ENCODE measurements at places on chromosomes 5 and 9.

GRCh38 chr5:37846786-37847310, 7.0 kb upstream of the GDNF start:
- DNase-seq: peak; percentile 91

DNA sequence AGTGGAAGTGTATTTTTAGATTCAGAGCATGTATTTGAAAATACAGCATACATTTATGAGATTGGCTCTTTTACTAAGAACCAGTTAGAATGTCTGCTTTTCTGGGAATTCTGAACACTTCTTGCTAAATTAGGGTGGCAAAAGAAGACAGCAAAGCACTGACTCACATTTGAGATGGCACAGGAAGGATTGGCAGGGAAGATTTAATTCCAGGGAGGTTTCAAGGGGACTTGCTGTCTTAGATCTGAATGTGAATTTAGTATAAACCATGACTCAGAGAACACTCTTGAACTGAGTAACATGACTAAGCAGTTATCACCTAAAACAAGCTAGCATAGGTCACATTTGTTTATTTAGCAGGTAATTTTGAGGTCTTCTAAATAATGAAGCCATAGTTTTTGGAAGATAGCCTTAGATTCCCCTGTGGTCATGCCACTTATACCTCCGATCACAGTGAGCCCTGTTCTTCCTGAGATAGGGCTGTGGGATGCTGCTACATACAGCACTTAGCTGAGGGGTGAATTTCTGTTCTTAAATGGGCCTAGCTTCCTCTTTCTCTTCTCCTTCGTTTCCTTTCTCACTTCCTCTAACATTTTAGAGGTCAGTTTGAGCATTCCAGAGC, 173.8 kb downstream of the PCSK1 start:
- DNase-seq: peak; percentile 25

- DNase-seq: peak; percentile 89
Observed at GRCh38 chr5:34929720-34930461, 532 bp downstream of the DNAJC21 start.

DNA sequence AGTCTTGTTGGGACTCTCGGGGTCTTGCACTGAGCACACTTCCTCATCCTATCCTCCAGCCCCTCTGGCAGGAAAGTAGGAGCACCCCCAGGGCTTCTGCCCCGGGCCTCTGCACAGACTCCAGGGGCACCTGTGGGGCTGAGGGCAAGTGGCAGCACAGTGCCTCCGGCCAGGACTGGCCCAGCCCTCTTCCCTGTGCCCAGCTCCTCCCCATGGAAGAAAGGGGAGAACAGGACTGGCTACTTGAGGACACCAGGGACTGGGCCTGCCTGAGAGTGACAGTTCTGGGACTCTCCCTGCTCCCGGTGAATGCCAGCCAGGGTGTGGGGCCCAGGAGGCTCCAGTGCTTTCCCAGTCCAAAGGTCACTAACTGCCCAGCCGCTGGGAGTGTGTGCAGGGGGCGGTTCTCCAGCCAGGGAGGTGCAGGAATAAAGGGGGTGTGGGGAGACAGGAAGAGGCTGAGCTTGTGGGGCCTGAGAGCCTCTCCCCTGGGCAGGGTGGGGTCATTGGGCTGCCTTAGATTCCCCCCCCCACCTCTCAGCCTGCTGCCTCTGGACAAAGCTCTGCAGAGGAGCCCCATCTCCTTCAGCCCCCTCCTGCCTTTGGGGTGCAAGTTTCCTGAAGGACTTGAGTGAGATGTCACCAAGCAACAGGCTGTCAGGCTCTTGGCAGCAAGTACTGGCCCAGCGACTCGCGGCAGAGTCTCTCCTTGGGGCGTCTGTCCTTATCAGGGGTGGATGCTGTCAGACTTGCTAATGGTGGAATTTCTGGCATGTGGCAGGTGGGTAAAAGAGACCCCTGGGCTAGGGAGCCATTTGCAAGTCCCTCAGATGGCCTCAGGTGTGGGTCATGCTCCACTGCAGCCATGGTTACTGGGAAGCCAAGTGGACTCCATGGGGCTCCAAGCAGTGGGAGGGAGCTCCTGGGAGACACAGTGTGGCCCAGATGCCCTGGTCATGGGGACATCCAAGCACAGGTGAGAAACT, 19.1 kb upstream of the JADE2 start:
- peak; percentile 66 for DNase-seq

- DNase-seq: no peak
Observed at GRCh38 chr9:127974769-127975261, 6.0 kb downstream of the EEIG1 start.

DNA sequence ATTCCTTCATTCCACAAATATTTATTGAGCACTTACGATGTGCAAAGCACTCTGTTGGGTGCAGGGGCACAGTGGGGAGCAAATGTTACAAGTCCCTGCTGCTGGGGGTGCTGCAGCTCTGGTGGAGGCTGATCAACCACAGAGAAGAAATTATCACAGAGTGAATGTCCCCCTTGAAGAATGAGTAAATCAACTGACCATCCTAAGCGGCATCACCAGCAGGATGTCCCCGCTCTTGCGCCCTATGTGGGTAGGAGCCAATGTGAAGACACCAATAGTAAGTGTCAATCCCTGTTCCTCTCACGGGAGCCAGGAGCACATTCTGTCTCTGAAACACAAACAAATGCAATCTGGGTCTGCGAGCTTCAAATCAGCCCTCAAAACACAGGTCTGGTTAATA, 47.4 kb upstream of the TBC1D9B start:
- DNase-seq: no peak

GRCh38 chr9:131673531-131673930, 66.3 kb downstream of the RAPGEF1 start:
- no peak for DNase-seq

DNA sequence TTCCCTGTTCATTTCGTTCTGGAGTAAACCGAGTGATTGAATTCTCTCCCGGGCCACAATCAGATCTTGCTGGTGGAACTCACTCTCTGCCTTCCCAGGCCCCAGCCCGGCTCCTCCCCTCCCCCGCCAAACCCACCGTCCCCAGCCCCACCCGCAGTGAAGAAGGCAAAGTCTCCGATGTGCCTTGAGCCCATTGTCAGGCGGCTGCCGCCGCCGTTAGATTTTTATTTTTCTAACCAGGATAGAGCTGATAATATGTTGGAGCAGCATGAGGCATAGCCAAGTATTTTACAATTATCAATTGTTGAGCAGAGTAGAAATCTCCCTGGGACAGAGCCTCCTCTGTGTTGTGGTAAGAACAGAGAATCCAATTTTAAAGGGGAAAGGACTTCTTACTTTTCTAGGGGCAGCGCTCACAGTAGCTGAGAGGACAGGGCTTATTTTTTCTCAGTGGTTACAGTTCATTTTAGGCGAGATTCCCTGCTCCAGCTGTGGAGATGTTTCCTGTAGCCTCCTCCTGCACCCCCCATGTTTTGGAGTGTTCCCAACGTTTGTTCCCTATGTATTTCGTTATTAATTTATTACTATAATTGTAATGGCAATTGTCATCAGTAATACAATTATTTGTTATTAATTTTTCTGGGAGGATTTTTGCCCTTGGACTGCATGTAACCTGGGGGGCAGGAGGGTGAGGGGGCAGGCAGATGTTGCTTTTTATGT, 1.3 kb downstream of the PSAT1 start:
- peak; percentile 59 for DNase-seq

DNA sequence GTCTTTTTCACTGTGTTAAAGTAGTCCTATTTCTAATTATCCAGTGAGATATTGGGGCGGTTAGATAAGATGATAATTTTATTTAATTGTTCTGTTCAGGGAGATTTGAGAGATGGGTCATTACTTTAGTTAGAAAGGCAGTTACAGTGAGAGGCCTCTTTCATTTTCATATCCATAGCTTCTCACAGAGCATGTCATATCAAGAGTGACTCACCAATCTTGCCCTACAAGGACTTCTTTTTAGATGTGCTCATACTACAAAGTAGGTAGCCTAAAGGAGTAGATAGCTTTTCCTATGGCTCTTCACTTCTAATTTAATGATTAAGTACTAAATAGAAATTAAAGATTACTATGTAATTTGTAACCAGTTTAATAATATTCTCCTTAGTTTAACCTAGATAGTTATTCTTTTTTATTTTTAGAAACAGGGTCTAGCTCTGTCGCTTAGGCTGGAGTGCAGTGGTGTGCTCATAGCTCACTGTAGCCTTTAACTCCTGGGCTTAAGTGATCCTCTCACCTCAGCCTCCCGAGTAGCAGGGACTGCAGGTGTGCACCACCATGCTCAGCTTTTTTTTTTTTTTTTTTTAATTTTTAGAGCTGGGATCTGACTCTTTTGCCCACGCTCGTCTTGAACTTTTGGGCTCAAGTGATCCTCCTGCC, 71.0 kb downstream of the FER start:
- DNase-seq: no peak

DNA sequence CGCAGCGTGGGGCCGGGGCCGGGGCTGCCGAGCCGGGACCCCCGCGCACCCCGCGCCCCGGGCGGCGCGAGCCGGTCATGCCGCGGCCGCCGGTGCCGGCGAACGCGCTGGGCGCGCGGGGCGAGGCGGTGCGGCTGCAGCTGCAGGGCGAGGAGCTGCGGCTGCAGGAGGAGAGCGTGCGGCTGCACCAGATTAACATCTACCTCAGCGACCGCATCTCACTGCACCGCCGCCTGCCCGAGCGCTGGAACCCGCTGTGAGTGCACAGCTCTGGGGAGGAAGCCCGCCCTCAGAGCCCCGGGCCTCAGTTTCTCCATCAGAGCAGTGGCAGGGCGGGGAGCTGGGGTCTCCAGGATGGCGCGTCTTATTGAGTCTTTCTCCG, 335 bp downstream of the GALNT12 start:
- peak; percentile 67 for DNase-seq

DNA sequence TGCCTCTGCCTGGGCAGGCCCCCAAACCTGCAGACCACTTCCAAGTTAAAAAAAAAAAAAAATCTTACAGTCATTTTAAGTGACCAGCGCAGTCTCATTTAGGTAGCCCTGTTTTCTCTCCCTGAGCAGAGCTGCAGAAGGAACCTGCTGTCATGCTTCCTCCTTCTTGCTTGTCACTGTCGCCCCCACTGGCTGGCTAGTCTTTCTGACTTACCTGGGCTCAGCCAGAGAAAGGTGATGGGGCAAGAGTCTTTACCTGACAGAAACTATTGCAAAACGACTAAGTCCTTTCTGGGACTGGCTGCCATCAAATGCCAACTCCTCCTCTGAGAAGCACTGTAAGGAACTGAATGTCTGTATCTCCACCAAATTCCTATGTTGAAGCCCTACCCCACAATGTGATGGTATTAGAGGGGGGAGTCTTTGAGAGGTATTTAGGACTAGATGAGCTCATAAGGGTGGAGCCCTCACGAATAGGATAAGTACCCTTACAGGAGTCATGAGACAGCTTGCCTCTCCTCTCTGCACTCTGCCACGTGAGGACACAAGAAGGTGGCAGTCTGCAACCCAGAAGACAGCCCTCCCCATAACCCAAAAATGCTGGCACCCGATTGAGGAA, 58.4 kb upstream of the SHC3 start:
- DNase-seq: no peak

- no peak for DNase-seq
Observed at GRCh38 chr9:90974016-90974415, 172.4 kb downstream of the SYK start.

- no peak for DNase-seq
Observed at GRCh38 chr5:54794135-54794975, 191.0 kb downstream of the ESM1 start.

Measured in NCI-H69 (cell line).